ENCODE measurements at places on chromosomes 6 and 20. TPM values are rescaled to one million over a fixed set of nuclear protein-coding genes. Genes with fewer than 3 reads are reported as not detected.

MCM8 gene
- 9.4 TPM for total RNA-seq

SIRPD gene
- total RNA-seq: not detected

POU3F2 gene
- total RNA-seq: not detected

RSPH4A gene
- total RNA-seq: 0.12 TPM

SLC17A2 gene
- total RNA-seq: not detected

SLC26A8 gene
- total RNA-seq: not detected

DEFB132 gene
- total RNA-seq: not detected

WFDC12 gene
- total RNA-seq: not detected

All from uterine smooth muscle cell (primary cell).